Mesothelial cell of epicardium (in vitro differentiated cells): ENCODE measurements at places on chromosomes 1 and 21. TPM values are rescaled to one million over a fixed set of nuclear protein-coding genes. Genes with fewer than 3 reads are reported as not detected.

DNA sequence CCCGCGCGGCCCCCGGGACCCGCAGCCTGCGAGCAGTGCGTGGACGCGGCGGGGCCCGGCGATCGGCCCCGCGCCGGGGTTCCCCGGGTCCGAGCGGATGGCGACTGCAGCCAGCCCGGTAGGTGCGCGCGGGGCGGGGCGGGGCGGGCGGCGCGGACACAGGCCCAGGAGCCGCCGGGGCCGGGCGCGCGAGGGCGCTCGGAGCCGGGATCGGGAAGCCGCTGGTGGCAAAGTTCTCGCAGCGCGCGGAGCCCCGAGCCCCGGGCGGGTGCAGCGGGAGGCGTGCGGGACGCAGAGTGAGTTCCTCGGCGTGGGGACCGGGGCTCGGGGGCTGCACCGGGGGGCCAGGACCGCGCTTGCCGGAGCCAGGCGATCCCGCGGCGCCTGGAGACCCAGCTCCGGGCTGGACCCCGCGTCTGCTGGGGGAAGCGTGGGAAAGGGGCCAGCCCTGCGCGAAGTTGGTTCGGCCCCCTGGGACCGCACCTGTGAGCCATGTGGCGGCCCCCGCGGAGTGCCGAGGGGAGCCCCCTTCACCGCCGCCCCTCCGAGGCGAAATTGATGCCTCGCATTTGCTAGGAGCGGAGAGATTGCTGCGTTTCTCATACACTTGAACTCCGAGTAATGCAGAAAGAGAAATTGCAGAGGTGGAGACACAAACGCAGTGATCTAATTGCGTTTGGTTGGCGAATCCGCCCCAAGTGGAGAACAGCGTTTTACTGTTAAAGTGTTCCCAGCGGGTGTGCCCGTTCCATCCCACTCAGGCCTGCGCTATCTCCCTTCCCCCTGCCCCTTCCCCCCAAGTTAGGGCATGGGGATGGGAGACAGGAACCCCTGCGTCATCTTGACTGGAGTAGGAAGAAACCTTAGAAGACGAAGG is 228.9 kb upstream of the TMEM51 start:
- no peak for DNase-seq

Gene MAEL
- not detected in 3 replicates for total RNA-seq

DNA sequence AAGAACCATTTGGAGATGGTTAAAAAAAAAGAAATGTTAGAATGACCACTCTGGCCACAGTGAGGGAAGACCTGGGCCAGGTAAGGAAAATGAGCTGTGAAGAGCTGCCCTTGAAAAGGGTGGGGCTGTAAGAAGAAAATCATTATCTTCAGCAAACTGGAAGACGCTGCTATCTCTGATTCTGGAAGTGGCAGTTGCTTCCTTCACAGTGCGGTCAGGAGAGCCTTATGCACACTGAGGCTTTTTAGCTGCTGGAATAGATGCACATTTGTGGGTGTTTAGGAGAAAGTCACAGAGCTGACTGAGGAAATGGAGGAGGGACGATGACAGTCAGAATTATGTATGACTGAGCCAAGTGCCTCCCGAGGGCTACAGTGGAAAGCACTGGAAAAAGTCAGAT is 91.6 kb downstream of the TBX19 start:
- no peak for DNase-seq

Gene ANXA9
- 1.2 TPM in 3 replicates for total RNA-seq
